Gastrocnemius medialis (tissue), 4 donors: ENCODE measurements at places on chromosomes 5 and 9. TPM values are rescaled to one million over a fixed set of nuclear protein-coding genes. Genes with fewer than 3 reads are reported as not detected.

- peak; percentile 54 for DNase-seq
Observed at GRCh38 chr5:17189381-17190036, 27.9 kb upstream of the BASP1 start.

DNA sequence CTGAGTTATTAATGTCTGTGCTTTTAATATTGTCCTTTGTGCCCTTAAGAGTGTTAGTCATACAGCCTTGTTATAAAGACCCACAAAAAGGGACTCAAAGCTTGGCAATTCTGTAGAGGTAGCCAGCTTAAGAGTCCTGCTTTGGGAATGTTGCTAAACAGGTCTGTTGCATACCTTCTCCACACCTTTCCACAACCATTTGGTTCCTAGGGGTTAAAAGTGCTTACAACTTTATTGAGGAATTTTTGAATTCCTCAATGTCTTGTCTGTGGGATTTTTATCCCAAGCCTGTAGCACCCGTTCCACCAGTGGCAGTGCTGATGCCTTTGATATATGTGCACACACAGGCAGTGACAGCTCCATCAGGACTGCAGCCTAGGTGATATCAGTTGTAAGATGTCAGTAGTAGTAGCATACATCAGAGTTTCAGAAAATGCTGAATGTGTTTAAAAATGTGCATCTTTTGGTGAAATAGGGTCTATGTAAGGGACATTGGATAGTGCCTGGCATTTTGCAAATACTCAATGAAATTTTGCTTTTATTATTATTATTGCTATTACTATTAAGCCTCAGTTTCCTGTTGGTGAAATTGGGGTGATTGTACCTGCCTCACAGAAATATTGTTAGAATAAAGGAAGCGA is 68.5 kb downstream of the WWC1 start:
- no peak for DNase-seq

- no peak for DNase-seq
Observed at GRCh38 chr5:177178733-177179304, 45.2 kb downstream of the NSD1 start.

- no peak for DNase-seq
Observed at GRCh38 chr5:169870211-169870610, 110.1 kb downstream of the INSYN2B start.

- DNase-seq: no peak
Observed at GRCh38 chr5:132480042-132480441, 10.5 kb downstream of the IRF1 start.

DNA sequence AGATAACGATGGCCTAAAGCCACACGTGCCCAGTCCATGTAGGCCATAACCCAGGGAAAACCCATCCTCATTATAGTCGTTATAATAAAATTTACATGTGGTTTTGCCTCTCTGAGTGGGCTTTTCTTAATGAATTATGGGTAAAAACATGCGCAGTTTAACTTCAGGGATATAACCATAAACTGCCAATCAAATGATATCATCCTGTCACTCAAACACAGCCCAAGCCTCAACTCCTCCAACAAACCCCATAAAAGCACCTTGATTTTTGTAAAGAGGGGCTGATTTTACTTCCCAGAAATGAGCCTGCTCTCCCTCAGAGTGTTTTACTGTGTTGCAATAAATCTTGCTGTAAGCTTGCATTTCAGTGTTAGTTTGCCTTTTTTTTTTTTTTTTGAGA is 15.8 kb upstream of the SETX start:
- no peak for DNase-seq

DNA sequence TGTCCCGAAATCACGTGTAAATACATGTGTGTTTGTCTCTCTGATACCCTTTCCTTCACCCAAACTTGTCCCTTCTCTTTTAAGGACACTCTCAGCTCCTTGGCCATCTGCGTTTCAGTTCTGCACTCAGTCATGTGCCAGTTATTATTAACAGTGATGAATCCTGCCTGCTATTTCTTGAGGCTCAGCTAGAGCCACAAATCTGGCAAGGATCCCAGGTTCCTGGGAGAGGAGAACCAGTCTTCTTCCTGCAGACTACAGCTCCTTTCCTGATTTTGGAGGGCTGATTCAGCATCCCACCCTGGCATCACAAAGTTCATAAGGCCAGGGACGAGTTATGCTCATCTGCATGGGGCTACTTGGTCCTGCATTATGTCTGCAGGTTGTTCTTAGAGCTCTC is 5.6 kb downstream of the MAMDC2 start:
- DNase-seq: peak; percentile 75

- no peak for DNase-seq
Observed at GRCh38 chr9:27157097-27157496, 48.1 kb downstream of the TEK start.

- DNase-seq: no peak
Observed at GRCh38 chr9:117744369-117744768, 40.2 kb downstream of the TLR4 start.

DNA sequence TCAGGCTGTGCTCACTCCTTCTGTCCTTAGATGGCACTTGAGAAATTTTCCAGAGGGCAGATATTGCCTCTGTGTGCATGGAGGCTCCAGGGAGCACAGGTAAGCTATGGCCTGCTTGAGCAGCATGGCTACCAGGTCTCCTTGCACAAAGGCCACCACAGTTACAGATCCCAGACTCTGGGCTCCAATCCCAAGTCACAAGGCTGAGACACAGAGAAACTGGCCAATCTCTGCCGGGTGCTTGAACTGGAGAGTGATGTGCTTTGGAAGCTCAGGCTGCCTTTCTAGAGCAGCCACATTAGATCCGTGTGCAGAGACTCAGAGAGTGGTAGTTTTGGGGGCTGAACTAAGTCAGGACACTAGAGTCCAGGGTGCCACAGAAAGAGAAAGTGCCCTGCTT is 145.7 kb downstream of the SEMA6A start:
- no peak for DNase-seq

GRCh38 chr9:80892703-80893102 is 796.6 kb downstream of the TLE1 start:
- no peak for DNase-seq

- no peak for DNase-seq
Observed at GRCh38 chr9:99125446-99125845, 20.5 kb downstream of the TGFBR1 start.

Gene BTNL8
- 0.22 TPM for total RNA-seq

Gene ADAMTS12
- total RNA-seq: 3.1 TPM

Gene SLC6A3
- not detected for total RNA-seq

Gene RCL1
- total RNA-seq: 23.5 TPM

Gene IFNW1
- not detected for total RNA-seq

Gene C9orf50
- not detected for total RNA-seq

Gene CARTPT
- not detected for total RNA-seq

Gene PRR16
- total RNA-seq: 2.6 TPM

Gene PCDHA9
- total RNA-seq: 0.07 TPM
